ENCODE measurements at places on chromosomes 13 and 19.

DNA sequence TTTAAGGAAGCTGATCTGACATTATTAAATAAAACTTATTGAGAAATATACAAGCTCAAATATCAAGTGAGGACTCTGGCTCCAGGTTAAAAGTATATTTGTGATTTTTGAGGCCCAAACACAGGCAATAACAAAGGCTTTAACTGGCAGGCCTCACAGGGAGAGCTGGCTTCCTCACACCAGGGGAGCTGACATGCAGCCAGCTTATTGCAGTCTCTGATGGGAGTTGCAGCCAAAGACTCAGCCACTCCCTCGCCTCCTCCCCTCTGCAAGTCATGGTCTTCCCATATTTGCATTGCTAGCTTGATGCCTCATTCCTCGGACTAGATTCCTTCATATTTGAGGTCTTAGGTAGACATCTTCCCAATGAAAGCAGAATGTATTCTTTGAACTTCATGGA is 647.1 kb upstream of the SLITRK6 start:
- DNase-seq = no peak

GRCh38 chr19:12000152-12000981 is 35.1 kb downstream of the ZNF433 start:
- DNase-seq = no peak

DNA sequence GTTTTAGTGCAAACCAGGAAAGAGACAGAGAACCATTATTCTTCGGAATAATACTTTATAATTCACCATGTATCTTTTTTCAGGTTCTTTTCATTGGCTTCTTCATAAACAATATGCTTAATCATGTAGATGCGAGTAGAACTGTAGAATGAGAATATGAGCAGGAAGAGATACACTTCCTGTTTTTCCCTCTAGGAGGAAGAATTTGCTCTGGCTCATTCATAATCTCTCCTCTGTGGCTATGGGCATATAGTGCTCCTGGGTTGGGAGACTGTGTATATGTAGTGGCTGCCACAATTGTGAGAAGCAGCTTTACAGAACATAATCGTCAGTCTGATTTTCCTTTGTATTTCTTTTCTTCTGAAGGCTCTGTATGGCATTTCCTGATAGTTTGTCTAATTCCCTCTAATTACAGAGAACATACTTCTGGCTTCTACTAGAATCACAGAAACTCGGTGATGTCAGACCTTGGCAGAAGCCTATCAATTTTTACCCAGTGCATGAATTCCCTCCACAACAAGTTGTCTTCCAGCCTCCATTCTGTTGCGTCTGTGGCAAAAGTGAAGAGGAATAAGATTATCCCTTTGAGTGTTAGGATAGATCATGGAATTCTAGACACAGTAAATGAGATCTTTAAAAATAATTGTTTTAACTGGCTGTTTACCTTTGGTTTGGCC is 2.9 kb upstream of the DCLK1 start:
- no peak for DNase-seq

GRCh38 chr13:74064805-74065312 is 69.3 kb downstream of the KLF12 start:
- no peak for DNase-seq

DNA sequence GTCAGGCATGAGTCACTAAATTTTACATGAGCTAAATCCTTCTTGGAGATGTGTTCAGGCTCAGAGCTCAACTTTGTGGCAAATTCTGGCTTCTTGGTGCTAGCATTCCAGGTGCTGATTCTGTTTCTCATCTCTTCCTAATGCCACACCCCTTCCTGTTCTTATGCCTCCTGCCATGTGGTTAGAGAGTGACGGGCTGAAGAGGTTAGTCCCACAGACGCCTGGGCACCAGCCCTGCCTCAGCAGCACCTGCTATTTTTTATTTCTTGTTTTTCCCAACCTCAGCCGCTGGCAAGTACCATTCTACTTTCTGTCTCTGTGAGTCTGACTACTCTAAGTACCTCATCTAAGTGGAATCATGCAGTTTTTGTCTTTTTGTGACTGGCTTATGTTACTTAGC is 329.5 kb downstream of the KCNRG start:
- no peak for DNase-seq

- peak; percentile 23 for DNase-seq
Measured at GRCh38 chr19:46471116-46471733, at the start of gene PNMA8A. PNMA8A (minus strand) TSS chr19:46471563; CDS start chr19:46471035, 528 bp downstream.

GRCh38 chr19:32865326-32865725 is 4.2 kb downstream of the SLC7A9 start:
- DNase-seq = no peak

- no peak for DNase-seq
Measured at GRCh38 chr13:102402290-102402689, 442 bp upstream of the FGF14 start.

DNA sequence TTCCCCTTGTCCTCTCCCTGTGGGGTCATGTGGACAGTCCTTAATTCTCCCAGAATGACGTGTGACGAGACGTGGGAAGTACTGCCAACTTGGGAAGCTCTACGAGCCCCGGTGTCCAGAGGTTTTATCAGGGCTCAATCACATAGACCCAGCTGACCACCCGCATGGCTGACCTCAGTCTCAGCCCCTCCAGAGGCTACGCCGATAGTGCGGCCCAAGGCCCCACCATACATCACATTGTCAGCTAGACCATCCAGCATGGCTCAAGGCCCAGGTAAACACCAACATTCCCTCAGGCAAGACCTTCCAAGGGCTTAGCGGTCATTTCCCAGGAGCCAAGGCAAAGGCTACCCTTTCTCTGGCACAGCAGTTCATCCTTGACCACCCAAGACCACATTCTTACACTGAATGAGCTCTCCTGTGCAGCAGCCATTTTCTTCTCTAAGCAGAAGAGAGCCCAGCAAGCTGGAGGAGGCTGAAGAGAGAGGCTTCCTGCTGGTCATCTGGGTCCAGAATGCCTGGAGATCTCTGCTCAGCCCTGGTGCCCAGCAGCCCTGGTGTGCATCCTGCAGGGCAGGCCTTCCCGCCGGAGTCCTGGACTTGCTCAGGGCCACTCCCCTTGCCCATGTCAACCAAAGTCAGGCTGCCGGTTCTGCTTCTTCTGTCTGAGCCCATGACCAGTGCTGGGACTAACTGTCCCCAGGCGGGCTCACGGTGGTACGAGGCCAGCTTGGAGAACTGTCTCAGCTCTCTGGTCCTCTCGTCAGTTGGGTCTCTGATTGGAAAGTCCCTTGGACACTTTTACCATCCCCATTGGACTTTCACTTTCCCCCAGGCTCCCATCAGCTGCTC is 7.9 kb upstream of the F10 start:
- DNase-seq = no peak

GRCh38 chr19:3397266-3398022 is 31.1 kb downstream of the NFIC start:
- DNase-seq = no peak

GRCh38 chr19:51127032-51127431 is 2.3 kb downstream of the SIGLEC9 start:
- DNase-seq = no peak

- DNase-seq = no peak
Measured at GRCh38 chr13:109241160-109241559, 545.2 kb downstream of the IRS2 start.

GRCh38 chr19:16612636-16613035 is 15.4 kb downstream of the MED26 start:
- DNase-seq = peak; percentile 40

- no peak for DNase-seq
Measured at GRCh38 chr13:101397742-101398141, 18.6 kb downstream of the NALCN start.

GRCh38 chr19:13930402-13930801 is 7.8 kb downstream of the PODNL1 start:
- DNase-seq = no peak

DNA sequence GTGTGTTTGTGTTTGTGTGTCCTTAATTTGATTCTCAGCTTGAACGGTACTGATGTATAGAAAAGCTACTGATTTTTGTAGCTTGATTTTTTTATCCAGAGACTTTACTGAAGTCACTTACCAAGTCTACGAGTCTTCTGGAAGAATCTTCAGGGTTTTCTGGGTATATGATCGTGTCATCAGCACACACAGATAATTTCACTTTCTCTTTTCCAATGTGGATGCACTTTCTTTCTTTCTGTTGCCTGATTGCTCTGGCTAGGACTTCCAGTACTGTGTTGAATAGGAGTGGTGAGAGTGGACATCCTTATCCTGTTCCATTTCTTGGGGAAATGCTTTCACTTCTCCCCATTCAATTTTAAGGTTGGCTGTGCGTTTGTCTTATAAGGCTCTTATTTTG is 7.9 kb upstream of the LILRB1 start:
- DNase-seq = no peak

DNA sequence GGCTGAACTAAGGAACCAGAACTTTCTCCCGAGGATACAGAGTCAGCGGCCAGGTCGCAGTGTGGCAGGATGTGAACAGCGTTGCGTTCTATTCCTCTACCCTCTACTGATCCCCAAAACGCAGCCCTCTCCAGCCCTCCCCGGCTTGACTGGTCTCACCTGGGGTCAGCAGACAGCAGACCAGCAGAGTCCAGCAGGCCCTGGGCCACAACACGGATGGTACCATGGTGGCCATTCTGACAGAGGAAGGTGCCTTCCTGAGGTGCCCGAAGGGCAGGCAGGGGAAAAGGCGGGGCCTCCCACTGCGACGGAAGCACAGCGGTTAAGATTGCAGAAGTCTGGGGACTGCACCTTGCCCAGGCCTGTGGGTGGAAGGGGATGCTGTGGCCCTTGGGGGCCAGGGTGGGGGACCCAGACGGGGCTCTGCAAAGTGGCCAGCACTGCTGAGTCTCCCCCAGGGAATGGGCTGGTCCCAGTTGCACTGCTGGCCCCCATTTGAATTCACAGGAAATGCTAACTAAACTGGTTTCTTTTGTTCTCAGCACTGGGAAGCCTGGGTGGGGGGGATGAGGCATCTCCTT is at the start of gene ICAM3:
ICAM3 (minus strand) TSS at position 245 of the 581 bp plus-strand sequence; CDS start at position 235, 10 bp downstream.
- DNase-seq = peak; percentile 75

DNA sequence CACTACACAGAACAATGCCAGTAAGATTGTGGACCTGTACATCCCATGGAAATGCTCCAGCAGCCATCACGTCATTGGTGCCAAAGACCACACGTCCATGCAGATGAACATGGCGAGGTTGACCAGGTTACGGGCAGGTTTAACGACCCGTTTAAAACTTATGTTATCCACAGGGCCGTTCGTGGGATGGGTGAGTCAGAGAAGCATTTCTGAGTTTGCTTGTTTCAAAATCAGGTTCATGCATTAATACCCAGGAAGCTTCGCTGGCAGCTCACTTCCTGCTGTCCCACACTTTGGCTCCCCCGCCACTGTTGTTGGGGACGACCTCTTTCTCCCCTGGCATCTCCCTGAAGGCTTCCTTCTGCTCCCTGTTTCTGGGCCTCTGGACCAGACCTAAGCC is 194.1 kb downstream of the USP12 start:
- DNase-seq = peak; percentile 58

DNA sequence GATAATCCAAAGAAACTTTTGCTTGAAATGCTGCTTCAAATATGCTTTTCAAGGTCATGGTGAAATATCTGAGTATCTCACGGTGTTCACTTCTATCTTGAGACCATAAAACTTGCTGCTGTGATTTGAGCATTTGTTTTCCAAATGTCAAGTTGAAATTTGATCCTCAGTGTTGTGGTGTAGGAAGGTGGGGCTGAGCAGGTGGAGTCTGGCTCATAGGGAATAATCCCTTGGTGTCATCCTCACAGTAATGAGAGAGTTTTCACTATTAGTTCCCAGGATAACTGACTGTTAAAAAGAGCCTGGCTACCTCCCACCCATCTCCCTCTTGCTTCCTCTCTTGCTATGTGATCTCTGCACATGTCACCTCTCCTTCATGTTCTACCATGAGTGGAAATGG is 858.0 kb upstream of the SLITRK5 start:
- no peak for DNase-seq

DNA sequence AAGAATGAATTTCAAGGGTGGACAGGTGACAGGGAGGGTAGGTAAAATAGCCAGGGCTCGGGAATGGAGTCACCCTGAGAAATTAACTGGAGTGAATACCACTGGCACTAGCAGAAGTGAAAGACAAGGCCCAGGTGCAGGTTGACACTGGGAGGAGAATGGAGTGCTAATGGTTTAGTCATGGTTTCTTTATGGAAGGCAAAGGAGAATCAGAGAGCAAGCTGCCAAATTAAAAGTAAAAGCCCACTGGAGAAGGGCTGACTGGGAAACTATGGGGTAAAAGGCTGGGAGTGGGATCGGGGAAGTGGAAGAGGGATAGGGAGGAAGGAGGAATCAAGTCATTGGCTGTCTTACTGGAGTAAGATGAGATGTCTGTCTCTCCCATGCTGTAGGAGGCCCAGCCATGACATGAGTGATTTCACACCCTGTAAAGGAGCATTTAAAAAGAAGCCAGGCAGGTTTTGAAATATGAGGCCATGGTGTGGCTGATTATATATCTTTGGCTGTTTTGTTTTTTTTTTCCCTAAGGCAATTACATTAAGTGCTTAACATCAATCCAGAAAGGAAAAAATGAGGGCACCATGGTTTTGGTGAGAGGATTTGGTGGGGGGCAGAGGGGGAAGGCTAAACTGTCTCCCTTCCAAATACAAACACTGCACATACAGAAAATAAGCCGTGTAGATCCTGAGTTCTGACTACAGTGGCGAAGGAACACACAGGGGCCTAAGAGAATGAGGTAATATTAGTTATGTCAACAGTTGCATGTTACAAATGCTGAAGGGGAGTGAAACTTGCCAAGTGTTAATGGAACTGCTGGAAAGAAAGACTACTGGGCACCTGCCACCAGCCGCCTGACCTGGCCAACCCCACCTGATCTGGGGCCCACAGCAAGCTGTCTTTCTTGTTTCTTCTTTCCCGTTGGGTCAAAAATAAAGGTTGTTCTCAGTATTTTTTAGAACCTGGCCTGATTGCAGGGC is 183.5 kb upstream of the TSC22D1 start:
- no peak for DNase-seq

DNA sequence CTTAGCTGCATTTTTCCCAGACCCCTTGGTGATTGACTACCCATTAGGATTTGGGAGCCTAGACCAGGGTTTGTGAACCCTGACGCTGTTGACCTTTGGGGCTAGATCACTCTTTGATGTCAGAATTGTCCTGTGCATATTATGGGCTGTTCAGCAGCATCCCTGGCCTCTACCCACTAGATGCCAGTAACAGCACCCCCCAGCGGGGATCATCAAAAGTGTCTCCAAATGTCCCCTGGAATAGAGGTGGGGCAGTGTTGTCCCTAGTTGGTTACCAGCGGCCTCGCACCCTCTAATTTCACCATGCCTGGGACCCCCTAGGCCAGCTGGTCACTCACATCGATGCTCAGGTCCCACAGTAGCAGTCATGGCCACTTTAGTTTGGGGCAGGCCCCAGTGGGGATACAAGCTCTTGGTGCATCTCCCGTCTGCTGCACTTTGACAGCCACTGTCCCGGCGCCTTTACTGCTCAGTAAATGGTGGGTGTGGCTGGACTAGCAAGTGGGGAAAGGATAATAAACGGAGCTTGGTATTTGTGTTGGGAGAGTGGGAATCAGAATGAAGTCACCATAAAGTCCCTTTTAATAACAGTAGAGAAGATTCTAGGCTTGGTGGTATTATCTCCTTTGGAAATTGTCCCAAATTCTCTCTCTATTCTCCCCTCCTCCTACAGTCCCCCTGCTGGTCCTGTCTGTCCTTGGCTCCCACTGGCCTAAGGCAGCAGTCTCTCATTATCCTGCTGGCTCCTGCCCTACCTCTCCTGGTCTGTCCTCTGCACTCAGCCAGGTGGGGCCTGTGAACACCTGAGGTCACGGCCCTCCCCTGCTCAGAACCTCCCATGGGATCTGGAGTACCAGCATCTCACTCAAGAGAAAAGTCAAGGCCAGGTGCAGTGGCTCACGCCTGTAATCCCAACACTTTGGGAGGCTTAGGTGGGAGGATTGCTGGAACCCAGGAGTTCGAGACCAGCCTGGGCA is 80.6 kb downstream of the SIPA1L3 start:
- DNase-seq = no peak

GRCh38 chr13:94394723-94395122 is 84.8 kb downstream of the DCT start:
- DNase-seq = no peak

Measured in suppressor macrophage (primary cell).